Lower lobe of right lung (tissue), 2 donors: ENCODE measurements at places on chromosomes 4 and X.

DNA sequence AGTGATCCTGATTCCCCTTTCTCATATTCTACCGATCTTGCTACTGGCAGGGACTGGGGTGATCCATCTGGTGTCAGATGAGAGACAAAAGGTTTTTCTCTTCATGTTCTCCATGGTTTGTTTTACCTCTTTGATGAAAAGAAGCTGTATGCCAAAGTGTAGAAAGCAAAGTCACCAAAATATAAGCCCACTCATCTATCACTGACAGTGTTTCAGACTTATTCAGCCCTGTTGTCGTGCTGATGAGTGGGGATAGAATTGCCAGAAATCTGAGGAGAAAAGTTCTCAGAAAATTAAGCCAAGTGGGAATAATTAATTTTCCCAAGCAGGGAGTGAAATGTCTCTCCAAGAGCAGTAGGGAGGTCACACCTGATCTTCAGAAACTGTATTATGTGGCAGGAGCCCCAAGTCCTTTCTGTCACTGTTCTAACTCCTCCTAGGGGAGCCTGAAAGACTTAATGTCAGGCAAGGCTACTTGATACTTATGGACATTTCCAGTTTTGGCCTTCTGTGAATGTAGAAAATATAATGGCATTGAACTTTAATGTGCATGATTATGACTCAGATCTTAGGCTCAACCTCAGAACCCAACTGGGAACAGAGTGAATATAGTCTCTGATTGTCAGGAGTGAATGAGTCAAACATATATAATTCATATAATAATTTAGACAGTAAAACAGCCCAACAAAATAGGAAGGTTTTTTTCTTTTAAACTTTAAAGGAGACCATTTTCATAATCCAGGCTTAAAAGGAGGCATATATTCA lies 298.1 kb downstream of the ANKRD50 start:
- DNase-seq, result no peak

DNA sequence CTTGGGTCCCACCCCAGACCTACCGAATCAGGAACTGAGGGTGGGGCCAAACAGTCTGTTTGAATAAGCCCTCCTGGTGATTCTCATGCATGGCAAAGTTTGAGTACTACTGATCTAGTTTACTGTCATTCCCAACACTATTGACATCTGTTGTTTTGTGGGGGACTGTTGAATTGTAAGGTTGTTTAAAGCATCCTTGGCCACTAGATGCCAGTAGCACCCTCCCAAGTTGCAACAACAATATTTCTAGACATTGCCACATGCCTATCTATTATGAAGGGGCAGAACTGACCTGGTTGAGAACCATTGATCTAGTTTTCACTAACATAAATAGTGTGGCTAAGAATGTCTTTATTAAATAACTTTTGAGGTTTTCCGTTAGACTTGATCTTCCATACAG lies 15.1 kb downstream of the TAF9B start:
- DNase-seq, result no peak

DNA sequence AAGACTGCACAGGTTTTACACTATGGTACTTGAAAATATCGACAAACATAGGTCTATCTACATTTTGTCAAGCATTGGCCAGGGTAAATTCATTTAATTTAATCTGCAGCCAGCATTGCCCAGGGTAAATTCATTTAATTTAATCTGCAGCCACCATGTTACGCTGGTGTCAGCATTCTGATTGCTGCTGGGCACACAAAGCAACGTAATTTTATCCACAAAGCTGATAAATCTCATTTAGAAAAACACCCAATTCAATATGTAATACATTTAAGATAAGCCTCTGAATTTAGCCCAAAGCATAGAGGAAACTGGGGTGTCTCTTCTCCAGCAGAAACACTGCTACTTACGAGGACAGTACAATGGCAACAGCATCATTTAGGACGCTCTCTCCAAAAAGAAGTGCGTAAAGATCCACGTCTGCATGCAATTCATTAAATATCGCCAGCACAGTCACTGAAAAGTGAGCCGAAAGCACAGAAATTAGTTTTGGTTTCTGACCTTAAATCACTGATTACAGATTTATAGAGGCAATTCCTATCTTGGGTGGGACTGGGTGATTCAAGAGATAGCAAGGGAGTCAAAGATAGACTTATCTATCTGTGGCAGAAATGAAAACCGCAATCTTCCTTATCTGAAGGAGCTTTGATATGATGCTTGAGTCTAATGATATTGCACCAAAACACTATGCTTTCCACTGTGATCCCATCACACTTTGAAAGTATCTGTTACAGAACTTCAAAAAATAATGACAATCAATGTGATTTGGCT lies 88.8 kb downstream of the CHST7 start:
- DNase-seq, result no peak

DNA sequence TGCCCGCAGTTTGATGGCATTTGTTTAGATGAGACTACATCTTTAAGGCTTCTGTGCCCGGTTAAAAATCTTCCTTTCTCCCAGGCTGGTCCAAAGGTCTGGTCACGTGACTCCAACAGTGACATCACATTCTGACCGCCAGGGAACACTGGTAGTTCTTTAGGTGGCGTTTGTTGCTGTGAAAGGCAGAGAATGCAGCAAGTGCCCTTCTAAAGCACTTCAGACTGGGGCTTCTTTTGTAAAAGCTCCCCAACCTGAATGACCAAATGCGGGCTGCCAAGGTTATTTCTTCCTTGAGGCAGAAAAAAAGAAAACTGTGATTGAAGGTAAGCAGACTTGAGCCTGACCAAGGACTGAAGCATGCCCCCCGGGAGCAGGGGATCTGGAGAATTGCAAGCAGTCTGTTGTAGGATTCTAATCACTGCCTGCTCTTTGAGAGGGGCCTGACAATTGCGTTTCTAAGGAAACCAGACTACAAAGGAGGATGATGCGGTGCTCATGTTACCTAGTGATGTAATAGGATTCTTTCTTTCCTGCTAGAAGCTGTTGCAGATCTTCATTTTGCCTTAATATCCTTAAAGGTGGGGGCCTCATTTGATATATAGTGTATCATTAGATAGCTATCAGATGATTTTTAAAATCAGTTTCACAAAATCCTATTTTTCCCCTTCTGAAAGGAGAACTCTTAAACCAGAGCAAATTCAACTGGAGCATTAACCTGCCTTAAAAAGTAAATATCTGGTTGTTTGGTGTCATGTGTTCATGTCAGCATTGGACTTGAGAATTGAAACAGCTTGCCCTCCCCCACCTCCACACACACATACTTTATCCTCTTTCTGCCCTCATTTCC lies 133.1 kb downstream of the AKAP4 start:
- DNase-seq, result peak; percentile 28

DNA sequence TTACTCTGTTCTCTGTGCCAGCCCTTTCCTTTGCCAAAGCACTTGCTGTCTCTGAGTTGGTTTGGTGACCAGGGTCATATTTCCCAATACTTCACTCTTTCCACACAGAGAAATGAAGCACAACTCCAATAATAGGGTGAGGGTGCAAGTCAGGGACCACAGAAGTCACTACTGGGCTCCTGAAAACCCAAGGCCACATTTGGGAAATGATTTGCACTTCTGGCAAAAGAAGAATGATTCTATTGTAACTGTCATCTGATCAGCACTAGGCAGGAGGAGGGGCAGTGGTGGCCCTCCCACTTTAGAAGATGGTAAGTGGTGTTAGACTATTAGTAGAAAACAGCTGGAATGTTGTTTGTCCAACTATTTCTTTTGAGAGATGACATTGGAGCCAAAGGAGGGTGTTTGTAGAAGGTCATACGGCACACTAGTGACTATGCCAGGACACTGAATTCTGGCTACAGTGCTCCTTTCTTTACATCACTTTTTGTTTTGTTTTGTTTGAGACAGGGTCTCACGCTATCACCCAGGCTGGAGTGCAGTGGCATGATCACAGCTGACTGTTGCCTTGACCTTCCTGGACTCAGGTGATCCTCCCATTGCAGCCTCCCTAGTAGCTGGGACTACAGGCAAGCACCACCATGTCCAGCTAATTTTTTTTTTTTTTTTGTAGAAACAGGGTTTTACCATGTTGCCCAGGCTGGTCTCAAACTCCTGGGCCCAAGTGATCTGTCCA lies 10.8 kb upstream of the HADH start:
- DNase-seq, result no peak

- peak; percentile 28 for DNase-seq
These were observed 56.9 kb downstream of the PCGF3 start for GRCh38 chr4:762211-763190.

- no peak for DNase-seq
These were observed 258.6 kb downstream of the ADAM29 start for GRCh38 chr4:175176710-175177109.
